Bone marrow (tissue), 2 donors: ENCODE measurements at places on chromosomes 1 and 21.

- no peak for DNase-seq
These were observed 5.0 kb upstream of the PTPN7 start for GRCh38 chr1:202165267-202165941.

DNA sequence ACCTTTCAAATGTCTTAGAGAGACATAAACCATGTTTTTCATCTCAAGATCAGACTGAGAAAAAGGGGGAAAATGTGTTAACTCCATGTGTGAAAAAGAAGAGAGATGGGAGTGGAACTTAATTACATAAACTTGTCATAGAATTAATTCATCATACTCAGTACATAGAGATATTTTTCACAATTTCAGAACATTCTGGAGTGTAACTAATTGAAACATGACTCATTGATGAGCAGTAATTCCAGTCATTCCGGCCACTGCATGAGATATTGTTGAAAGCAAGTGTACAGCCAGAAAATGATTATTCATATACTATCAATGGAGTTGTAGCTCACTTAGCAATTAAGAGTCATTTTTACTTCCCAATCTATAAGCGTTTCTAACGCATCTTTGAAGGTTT lies 739.3 kb downstream of the LTN1 start:
- no peak for DNase-seq

DNA sequence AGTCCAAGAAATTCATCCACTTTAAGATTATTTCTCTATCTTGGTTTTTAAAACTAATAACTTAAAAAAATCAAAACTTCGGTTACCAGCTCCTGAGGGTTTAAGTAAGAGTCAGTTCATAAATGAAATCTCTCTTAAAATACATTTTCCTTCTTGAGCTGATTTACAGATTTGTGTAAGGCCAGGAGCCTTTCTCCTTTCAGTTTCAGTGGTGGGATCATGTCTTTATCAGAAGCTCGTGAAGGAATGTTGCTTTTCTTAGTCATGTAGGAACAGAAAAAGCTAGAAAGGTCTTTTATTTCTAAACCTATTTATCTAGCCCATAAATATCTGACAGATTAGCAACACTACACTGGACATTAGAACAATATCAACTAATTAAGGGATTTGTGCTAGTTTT lies 390.2 kb downstream of the GPATCH2 start:
- DNase-seq, result no peak

GRCh38 chr1:199135901-199136300 lies 497.1 kb downstream of the PTPRC start:
- DNase-seq, result no peak

DNA sequence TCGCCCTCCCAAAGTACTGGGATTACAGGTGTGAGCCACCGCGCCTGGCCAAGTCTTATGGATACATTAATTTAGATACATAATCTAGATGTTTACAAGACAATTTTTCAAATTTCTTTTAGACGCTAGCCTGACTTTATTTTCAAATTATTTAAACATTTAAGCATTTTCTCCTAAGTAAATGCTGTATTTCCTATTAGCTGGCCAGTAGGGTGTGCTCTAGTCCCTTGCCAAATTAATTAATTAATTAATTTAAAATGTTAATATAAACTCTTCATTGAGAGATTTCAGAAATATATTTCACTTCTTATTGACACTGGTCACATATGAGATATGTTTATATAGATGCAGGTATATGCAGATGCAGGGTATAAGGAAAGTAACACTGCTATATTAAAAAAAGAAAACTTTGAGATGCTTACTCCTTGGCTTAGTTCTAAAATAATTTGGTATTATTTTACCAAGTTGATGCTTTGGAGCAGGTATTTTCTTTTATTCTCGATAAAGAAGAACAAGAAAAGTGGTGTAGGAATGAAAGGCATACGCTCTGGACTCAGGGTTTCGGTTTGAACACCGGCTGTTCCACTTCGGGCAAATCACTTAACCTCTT lies 5.2 kb upstream of the ERRFI1 start:
- DNase-seq, result no peak

DNA sequence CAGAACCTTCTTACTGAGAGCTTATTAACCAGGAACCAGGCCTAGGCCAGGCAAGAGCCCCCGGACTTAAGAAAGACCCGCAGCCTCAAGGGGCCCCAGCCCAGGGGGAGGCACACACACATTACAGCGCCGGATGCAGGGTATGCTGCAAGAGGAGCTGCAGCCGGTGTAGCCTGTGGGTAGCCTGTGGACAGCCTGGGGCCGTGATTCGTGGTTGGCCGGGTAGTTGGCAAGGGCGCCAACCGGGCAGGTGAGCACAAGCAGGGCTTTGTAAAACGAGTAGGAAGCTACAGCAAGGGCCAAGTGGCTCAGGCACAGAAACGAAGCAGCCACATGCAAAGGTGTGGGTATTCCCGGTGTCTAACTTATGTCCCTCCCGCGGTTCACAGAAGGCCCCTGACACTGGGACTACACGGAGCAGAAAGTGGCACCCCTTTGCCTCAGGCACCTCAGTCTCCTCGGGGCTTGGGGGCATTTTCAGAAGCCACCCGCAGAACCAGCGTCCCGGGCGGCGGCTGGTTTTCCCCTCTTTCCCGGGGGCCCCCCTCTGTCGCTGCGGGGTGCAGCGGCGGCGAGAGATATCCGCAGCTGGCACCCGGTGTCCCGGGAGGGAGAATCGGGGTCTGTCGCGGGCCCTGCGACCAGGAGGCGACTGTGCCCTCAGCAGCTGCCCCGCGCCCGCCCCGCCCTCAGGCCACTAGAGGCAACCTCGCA lies 40.8 kb downstream of the KIAA1614 start:
- DNase-seq, result no peak

DNA sequence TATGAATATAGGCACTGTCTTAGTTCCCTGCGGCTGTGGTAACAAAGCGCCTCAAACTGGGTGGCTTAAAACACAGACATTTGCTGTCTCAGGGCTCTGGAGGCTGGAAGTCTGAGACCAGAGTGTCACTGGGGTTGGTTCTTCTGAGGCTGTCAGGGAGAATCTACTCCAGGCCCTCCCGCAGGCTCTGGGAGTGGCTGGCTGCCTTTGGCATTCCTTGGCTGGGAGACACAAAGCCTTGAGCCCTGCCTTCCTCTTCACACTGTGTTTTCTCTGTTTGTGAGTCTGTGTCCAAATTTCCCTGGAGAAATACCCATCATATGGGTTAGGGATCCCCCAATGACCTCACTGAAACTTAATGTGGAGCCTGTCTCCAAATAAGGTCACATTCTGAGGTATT lies 38.5 kb downstream of the B3GALT5 start:
- DNase-seq, result no peak

DNA sequence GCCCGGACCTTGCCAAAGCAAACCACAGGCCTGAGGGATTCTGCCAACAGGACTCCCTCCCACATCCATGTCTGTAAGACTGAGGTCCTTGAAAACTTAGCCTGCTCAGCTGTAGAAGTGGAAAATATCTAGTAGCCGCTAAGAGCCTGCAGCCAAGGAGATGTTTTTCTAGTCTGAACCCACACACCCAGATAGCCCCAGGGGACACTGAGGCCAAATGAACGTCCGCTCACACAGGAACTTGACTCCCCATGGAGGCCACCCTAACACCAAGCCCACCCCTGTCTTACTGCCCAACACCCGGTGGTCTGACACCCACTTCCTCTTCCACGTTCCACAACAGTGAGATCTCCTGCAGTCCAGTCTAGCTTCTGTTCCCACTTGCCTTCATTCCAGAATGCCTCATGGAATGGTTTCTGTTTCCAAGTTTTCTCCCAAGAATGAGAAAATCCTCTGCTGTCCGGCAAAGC lies 174.8 kb downstream of the PLPP3 start:
- no peak for DNase-seq

DNA sequence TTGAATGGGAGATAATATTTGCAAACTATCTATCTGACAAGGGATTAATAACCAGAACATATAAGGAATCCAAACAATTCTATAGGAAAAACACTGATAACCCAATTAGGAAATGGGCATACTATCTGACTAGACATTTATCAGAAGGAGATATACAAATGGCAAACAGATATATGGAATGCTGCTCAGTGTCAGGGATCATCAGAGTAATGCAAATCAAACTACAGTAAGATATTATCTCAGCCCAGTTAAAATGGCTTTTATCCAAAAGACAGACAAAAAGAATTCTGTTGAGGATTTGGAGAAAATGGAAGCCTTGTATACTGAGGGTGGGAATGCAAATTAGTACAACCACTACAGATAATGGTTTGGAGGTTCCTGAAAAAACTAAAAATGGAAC lies 758.0 kb upstream of the B3GALT2 start:
- DNase-seq, result no peak
